ENCODE measurements at places on chromosomes 7 and 10. TPM values are rescaled to one million over a fixed set of nuclear protein-coding genes. Genes with fewer than 3 reads are reported as not detected.
A peak's percentile ranks its signal among the peaks of the same experiment; 100 is the strongest.

DNA sequence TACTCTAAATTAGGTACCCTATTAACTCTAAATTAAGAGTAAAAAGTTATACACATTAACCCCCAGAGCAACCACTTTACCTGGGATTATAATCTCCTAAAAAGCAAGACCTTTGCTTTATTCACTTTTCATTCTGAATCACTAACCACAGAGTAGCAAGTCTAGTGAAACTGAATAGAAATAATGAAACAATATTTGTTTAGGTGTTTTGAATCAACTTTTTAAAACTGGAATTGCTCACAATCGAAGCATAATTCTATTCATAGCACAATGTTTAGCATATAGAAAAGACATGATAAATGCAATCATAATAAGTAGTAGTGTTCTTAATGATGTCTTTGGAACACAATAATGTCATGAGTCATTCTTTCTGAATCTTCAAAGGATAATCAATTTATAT, 37.0 kb upstream of the CASD1 start:
- DNase-seq = no peak

GRCh38 chr7:159010411-159010810, 134.3 kb downstream of the VIPR2 start:
- DNase-seq = no peak

- DNase-seq = no peak
Observed at GRCh38 chr10:103745341-103746247, 109.8 kb downstream of the SH3PXD2A start.

GRCh38 chr7:148049068-148049467, 541.5 kb upstream of the C7orf33 start:
- no peak for DNase-seq

- DNase-seq = no peak
Observed at GRCh38 chr7:28423918-28424514, 11.7 kb downstream of the CREB5 start.

DNA sequence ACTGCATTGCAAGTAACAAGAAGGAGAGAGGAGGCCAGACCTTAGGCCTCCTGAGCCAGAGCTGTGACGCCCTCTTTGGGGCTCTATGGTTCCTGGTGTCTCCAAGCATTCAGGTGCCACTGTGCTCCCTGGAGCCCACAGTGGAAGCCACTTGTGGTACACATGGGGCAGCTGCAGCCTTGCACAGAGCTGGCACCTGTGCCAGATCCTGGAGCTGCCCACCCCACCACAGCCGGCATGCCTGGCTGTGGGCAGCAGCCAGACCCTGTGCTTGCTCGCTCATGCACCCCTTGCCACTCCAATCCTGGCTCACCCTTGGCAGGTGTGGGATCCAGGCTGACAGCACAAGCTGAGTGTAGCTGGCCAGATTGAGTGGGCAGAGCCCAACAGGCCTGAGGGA, 173.8 kb upstream of the SMIM30 start:
- DNase-seq = no peak

GRCh38 chr10:48400129-48400849, 93.8 kb downstream of the MAPK8 start:
- DNase-seq = no peak

DNA sequence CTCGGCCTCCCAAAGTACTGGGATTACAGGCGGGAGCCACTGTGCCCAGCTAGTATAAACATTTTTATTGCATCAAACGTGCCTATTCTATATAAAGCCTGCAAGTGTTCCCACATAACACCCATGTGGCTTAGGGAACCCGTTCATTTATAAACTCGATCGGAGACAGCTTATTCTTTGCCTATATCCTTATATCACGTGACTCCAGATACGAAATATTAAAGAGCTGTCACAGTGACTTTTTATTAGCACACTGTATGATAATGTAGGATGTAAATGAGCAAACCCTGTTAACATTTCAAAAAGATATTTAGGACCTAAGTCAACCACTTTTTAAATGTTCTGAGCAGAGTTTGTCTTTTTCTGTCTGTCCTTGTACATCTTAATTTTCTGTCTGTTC, 642.9 kb upstream of the ADARB2 start:
- DNase-seq = no peak

DNA sequence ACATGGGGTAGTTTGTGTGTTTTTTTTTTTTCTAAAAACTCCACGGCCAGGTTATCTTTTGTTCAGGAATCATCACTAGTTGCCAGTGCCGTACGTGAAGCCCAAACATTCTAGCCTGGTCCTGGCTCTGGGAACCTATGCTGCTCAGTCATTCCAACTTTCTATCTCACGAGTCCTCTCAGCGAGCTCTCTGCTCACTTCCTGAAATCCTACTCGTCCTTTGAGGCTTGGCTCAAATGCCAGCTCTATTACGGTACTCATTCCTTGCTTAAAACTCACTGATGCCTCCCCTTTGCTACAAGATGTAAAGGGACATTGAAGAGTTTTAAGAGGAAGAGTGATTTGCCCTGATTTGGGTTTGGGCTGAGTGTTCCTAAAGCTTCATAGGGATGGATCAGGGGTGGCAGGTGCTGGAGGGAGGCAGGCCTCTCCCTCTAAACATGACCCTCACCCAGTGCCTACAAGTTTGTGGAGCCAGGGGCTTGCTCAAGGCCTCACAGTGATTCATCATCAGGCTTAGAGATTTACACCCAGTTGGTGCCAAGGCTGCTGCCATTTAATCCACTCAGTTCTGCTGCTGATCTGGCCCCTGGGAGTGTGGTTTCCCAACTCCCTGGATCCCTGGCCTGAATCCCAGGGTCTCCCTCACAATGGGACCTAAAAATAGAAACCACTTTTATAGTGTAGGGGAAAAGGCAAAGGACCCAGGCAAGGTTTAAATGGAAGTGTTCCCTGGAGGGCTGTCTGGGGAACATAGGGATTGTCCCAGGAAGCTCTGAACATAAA, 46.1 kb upstream of the R3HCC1L start:
- DNase-seq = no peak

DNA sequence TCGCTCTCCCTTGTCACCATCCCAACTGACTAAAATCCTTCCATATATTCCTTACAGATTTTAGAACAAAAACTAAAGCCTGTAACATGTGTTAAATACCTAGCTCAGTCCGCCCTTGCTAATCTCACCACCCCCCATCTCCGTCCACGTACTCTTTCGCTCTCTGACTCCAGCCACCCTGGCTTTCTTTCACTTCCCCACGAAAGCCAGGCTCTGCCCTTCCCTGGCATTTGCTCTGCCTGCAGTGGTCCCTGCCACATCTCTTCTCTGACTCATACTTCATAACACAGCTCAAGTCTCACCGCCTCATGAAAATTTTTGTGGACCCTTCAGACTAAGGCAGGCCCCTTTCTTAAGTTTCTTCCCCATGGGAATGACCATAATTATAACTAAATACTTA, 11.7 kb upstream of the GPAM start:
- DNase-seq = no peak

DNA sequence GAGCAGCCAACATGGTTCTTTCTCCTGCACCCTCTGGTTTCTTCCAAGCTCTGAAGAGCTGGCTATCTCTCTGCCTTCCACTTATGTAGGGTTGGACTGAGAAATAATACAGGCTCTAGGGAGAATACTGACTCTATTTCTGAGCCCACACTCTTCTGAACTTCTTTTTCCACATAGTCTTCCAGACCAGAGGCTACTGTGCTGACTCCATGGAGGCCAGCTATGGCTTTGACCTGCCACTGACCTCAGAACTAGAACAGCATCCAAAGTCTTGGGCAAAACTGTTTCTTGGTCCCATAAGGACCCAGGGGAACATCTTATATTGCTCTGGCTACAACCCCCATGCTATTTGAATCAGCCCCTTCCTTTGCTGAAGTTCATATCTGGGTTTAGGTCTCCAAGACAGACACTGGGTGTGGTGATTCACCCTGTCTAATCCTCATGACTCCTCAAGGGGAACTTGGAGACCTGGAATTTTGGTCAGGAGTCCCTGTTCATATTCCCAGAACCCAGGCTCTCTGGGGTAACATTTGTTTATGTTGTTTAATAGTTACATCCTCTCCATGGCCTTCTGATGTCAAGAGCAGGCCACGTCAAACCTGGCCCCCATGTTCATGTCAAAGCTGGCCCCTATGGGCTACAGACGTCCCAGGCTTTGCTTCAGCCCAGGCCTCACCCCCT, 12.1 kb upstream of the PLAU start:
- DNase-seq = no peak

- DNase-seq = no peak
Observed at GRCh38 chr10:62021978-62022802, 120.7 kb downstream of the ARID5B start.

GRCh38 chr10:60234551-60234950, 155.1 kb downstream of the ANK3 start:
- no peak for DNase-seq

DNA sequence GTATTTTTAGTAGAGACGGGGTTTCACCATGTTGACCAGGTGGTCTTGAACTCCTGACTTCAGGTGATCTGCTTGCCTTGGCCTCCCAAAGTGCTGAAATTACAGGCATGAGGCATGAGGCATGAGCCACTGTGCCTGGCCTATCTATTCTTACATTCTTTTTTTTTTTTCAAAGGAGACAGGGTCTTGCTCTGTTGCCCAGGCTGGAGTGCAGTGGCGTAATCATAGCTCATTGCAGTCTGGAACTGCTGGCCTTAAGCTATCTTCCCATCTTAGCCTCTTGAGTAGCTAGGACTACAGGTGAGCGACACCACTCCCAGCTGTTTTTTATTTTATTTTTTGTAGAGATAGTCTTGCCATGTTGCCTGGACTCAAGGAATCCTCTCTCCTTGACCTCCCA, 20.5 kb downstream of the RSBN1L start:
- no peak for DNase-seq

GRCh38 chr10:122152544-122152943, 118.6 kb upstream of the BTBD16 start:
- no peak for DNase-seq

GRCh38 chr7:148983200-148984146, 44.8 kb downstream of the PDIA4 start:
- no peak for DNase-seq

DNA sequence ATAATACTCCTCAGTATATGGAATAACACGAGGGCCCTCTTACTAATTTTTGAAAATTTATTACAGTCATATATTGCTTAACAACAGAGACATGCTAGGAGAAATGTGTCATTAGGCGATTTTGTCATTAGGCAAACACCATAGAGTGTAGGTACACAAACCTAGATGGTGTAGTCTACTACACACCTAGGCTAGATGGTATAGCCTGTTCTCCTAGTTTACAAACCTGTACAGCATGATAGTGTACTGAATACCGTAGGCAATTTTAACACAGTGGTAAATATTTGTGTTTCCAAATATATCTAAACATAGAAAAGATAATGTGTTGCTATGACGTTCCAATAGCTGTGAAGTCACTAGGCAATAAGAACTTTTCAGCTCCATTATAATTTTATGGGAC, 12.8 kb downstream of the OR2F1 start:
- DNase-seq = no peak

DNA sequence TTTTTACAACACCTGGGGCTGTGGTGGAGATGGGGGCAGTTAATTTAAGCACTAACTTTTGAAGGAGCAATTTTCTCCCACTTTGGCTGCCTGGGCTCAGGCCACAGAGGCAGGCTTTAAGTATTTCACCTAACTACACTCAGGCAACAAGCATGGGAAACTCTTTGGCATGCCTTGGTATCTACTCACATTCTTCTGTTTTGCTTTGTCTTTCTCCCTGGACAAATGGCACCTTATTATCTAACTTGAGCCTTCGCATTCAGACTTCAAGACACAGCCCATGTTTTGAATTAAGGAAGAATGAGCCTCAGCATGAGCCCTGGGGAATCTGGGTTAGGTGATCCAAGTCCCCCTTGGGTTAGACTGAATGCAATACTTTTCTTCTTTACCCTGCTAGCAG, 31.8 kb upstream of the BMPER start:
- DNase-seq = no peak

GRCh38 chr10:1602037-1602484, 135.3 kb downstream of the ADARB2 start:
- DNase-seq = no peak

- no peak for DNase-seq
Observed at GRCh38 chr7:30924624-30925023, 13.0 kb downstream of the AQP1 start.

- no peak for DNase-seq
Observed at GRCh38 chr7:43856996-43857395, 12.3 kb downstream of the MRPS24 start.

GRCh38 chr10:18527687-18528086, 123.7 kb downstream of the NSUN6 start:
- DNase-seq = no peak

DNA sequence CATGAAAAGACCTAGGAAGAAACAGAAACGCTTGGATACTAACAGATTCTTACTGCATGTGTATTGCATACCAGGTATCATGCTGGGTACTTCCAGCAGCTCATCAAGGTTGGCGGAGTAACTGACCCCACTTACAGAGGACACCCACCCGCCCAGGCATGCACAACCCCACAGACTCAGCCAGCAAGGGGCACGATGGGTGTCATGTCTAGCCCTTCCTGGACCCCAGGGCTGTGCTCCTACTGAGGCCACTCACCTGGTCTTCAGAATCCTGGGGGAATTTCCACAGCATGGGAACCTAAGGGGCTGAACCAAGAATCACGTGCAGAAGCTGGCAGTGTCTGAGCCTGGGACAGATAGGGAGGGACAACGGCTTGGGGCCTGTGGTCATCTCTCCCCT, 134.1 kb upstream of the ZNF32 start:
- no peak for DNase-seq

- no peak for DNase-seq
Observed at GRCh38 chr10:128484041-128484440, 357.8 kb upstream of the MKI67 start.

GRCh38 chr10:76786504-76787072, 851.0 kb downstream of the KCNMA1 start:
- DNase-seq = no peak

DNA sequence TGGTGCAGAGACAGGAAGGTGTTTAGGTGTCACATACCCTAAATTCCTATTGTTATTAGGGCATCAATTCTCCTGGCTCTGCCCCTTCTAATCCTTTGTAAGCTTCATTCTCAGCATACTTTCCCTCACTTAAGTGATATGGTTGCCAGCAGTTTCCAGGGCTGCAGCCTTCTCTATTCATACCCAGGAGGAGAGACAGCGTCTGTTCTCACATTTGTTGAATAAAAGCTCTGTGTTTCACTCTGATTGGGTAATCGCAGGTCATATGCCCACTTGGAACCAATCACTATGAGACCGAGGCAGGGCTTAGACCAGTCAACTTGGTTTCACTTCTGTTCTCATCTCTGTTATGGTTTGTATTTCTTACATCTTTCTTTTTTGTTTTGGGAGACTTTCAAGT, 109.6 kb upstream of the MTPN start:
- peak; percentile 74 for DNase-seq

GRCh38 chr10:131788386-131788785, 112.4 kb upstream of the PPP2R2D start:
- no peak for DNase-seq

- no peak for DNase-seq
Observed at GRCh38 chr7:97218767-97219166, 101.3 kb downstream of the SDHAF3 start.

- DNase-seq = no peak
Observed at GRCh38 chr7:129553899-129554461, 51.6 kb downstream of the SMKR1 start.

The TFR2 gene
- 1.2 TPM for polyA plus RNA-seq

The IL6 gene
- 3.1 TPM for polyA plus RNA-seq

The HDAC9 gene
- polyA plus RNA-seq = 1.5 TPM

The FXYD4 gene
- not detected for polyA plus RNA-seq

The WEE2 gene
- 0.02 TPM for polyA plus RNA-seq

The GET4 gene
- 52.6 TPM for polyA plus RNA-seq

The NPSR1 gene
- polyA plus RNA-seq = not detected

The FEZF1 gene
- polyA plus RNA-seq = not detected

The EBF3 gene
- polyA plus RNA-seq = 1.5 TPM

The SEMA3D gene
- 0.19 TPM for polyA plus RNA-seq

The MBL2 gene
- polyA plus RNA-seq = not detected

The ZNHIT1 gene
- polyA plus RNA-seq = 84.3 TPM

The PLXNA4 gene
- 0.49 TPM for polyA plus RNA-seq

The BAMBI gene
- polyA plus RNA-seq = 3.7 TPM

The SEMA3A gene
- polyA plus RNA-seq = 0.40 TPM
